ENCODE measurements at places on chromosomes 13 and 19. TPM values are rescaled to one million over a fixed set of nuclear protein-coding genes. Genes with fewer than 3 reads are reported as not detected.

- no peaks in the 10 kb centered on the region for H3K27me3 ChIP-seq
- no peaks in the 10 kb centered on the region for H3K36me3 ChIP-seq
- H3K4me3 ChIP-seq = no peak overlapping the region
- H3K4me1 ChIP-seq = peaks cover 12% of the 10 kb centered on the region
- DNase-seq = no peak
Measured at GRCh38 chr13:110371550-110372465, 64.7 kb downstream of the COL4A2 start.

GRCh38 chr19:53596056-53596455, 35.7 kb upstream of the DPRX start:
- DNase-seq = no peak
- H3K4me3 ChIP-seq = no peak overlapping the region
- H3K27ac ChIP-seq = no peak overlapping the region

DNA sequence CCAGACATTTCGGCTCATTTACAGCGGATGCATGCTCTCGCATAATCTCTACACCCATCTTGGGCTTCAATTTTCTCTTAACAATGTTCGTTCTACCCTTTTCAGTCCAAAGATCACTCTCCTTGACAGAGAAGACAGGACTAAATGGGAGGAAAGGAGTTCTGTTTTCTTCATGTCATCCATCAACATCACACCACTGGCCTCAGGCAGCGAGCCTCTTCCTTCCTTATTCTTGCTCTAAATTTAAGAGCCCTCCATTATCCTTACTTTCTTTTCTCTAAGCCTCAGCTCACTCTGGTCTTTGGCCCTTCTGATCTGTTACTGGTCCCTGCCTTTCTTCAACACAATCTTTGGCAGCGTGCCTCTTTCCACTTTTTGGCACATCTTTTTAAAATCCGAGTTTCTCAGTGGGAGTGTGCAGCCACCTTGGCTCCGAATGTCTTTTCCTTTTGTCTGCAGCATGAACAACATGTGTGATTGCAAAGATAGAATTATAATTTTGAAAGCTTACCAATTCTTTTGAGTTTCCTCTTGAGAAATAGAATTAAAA, 98.7 kb downstream of the FAM216B start:
- no peak overlapping the region for H3K27ac ChIP-seq
- no peak for DNase-seq
- no peaks in the 10 kb centered on the region for H3K36me3 ChIP-seq
- peaks cover 16% of the 10 kb centered on the region for H3K27me3 ChIP-seq
- peaks cover 11% of the 10 kb centered on the region for H3K4me1 ChIP-seq

- H3K36me3 ChIP-seq = no peaks in the 10 kb centered on the region
- H3K27ac ChIP-seq = no peak overlapping the region
- H3K27me3 ChIP-seq = no peaks in the 10 kb centered on the region
- H3K4me3 ChIP-seq = no peak overlapping the region
- no peak for DNase-seq
Measured at GRCh38 chr13:43368003-43368402, 344.6 kb downstream of the DNAJC15 start.

DNA sequence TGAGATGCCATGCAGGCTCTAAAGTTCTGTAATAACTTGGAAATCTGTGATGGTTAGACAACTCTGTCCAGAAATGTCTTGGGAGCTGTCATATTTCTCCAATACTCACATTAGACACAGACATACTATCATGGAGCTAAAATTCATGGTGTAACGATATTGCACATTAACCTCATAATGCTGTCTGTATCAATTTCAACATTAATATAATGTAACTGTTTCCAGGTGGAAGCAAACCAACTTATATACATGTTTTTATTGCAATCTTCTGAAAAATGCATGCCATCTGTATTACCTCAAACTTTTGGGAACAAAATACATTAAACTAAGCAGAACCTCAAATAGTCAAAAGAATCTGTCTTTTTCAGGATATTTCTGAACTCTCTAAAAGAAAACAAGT, 14.7 kb upstream of the SPART start:
- no peaks in the 10 kb centered on the region for H3K4me1 ChIP-seq
- no peak for DNase-seq
- no peak overlapping the region for H3K4me3 ChIP-seq

DNA sequence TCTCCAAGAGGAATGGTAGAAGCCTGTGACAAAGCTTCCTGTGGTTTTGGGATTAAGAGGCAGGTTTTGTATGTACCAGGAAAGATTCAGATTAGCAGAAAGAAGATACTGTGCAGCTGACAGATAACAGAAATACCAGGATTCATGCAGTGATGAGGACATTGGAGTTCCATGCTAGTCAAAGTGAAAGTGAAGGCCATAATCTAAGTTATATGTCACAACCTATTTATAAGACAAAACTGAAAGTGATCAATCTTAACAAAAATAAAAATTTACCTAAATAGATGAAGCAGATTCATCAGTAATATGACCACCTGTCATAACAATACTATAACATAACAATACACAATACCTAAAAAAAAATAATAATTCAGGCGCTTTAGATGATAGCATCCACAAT, 1305.2 kb upstream of the PCDH9 start:
- H3K4me1 ChIP-seq = no peaks in the 10 kb centered on the region
- H3K4me3 ChIP-seq = no peak overlapping the region
- no peak for DNase-seq
- no peaks in the 10 kb centered on the region for H3K27me3 ChIP-seq
- H3K36me3 ChIP-seq = no peaks in the 10 kb centered on the region

GRCh38 chr19:44694184-44694579, 4.8 kb upstream of the CEACAM16 start:
- no peak overlapping the region for H3K27ac ChIP-seq
- no peak overlapping the region for H3K4me3 ChIP-seq
- DNase-seq = no peak
- H3K27me3 ChIP-seq = no peaks in the 10 kb centered on the region
- H3K4me1 ChIP-seq = no peaks in the 10 kb centered on the region

The OVOL3 gene
- total RNA-seq = not detected

The C3 gene
- total RNA-seq = 0.25 TPM

The KRTDAP gene
- total RNA-seq = not detected

The CLDND2 gene
- not detected for total RNA-seq

The SPC24 gene
- 56.7 TPM for total RNA-seq

Measured in neural progenitor cell (in vitro differentiated cells).